ENCODE measurements at places on chromosomes 12 and 14.
A peak's percentile ranks its signal among the peaks of the same experiment; 100 is the strongest.

- DNase-seq = no peak
These were observed 42.8 kb downstream of the STXBP6 start for GRCh38 chr14:25006961-25007795.

DNA sequence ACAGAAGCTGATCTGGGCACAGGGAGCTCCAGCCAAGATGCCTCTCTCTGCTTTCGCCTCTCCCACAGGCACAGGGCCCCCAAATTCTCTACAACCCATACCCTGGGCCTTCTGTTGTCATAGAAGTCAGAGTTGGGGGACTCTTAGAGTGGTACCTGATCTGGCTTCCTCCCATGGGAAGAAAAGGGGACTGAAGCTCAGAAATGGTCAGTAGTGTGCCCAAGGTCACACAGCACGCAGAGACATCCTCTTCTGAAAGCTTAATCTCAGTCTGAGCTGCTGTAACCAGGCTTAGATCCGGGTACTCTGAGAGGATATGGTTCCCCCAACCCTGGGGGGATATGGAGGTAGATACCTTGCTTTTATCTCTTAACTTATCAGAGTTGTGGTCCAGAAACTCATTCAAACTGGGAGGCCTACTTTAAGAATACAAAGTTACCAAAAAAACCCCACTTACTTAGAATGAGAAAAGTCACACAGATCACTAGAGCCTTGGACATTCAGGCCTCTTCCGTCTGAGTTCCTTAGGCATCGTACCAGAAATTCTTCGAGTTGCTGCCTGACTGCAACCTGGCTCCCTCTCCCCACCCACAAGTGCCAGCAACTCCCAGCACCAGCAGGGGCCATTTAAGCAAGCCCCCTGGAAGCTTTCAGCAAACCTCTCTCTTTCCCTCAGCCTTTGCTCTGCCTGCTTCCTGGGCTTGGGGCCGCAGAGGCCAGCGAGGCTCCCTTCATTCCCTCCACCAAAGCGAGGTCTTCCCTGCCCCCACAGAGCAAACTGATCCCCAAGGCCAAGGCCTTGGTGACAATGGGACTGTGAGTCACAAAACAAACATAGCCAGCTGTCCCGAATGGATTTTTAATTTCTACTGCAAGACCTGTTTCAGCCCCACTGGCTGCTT lies 13.9 kb downstream of the KRT7 start:
- peak; percentile 58 for DNase-seq

DNA sequence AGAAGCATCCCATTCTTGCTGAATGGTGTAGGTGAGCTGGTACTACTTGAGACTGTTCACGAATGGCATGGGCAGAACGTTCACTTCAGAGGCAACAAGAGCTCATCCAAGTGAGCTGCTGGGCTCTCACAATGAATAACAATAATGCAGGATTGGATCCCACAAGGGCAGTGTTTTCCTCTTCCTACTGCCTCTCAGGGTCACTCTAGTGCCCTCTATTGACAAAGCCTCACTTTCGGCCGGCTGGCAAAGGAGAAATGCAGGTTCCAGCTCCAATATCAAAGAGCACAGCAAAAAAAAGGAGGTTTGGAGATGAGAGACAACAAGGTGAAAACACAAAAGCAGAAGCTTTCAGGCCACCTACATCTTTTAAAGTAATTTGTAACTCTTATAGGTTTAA lies 74.6 kb upstream of the MYF6 start:
- no peak for DNase-seq

GRCh38 chr14:100585448-100586152 lies 1.6 kb downstream of the BEGAIN start:
- no peak for DNase-seq

GRCh38 chr12:109162551-109162950 lies 46.2 kb downstream of the ACACB start:
- DNase-seq = no peak

DNA sequence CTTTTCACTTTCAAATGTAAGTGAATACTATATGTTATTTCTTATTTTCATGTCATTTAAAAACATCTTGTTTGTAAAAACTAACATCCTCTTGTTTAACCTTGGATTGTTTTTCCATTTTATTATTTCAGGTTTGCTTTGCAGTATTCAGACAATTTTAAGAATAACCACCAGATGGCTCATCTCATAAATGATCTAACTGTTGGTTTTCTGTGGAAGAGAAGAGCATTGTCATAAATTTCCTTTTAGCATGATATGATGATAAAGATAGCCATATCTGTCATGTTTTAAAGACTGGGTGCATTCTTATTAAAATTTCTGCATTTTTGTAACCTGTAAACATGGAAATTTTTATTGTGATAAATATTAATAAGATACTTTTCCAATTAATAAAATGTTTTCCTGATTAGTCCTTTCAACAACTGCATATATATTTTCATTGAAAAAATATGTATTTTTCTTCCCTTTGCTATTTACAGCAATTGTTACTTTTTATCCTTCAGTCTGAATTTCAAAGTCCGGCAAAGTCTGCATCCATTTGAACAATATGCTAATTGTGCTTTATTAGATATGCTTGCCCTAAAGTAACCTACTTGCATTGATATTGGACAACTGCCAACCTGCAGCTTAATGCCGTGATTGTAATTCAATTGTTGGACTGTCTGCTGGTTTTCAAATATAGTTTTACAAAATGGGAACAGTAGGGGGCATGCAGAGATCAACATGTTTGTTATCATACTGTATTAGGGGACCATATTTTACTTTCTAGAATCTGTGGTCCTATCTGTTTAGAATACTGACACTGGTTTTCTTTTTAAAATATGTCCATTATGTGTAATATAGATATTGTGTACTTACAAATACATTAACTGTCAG lies 163.4 kb downstream of the GARIN6 start:
- DNase-seq = no peak

GRCh38 chr14:64736271-64737169 lies 32.3 kb downstream of the PLEKHG3 start:
- no peak for DNase-seq

GRCh38 chr12:71704920-71705319 lies 19.0 kb downstream of the TMEM19 start:
- DNase-seq = no peak

DNA sequence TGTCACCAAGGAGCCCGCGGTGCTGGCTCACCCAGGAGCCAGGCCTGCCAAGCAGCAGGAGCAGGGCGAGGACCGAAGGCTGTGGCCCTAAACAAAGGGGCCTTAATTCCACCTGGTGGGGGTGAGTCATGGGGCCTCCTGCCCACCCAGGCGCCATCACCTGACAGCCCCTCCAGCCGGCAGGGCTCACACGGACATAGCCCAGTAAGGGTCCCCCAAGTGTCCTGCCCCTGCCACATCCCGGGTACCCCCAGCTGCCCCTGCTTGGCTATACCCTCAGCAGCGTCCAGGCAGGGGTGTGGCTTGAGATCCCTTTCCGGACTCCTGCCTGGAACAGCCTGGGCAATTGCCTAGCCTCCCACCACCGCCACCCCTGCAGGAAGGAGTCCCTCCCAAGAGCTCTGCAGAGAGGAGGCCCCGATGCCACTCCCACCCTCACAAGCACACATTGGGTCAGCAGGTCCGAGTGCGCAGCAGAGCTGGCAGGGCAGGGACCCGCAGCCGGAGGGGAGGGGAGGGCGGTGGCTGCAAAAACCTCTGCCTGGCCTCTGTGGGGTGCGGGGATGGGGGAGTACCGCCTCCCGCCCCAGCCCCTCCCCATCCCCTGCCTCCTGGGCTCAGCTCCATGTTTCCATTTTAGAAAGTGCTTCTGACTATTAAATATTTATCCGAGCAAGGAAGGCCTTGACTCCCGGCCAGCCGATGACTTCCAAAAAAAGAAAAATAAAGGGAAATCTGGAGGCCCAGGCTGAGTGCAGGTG lies 4.6 kb downstream of the AHNAK2 start:
- DNase-seq = peak; percentile 76

DNA sequence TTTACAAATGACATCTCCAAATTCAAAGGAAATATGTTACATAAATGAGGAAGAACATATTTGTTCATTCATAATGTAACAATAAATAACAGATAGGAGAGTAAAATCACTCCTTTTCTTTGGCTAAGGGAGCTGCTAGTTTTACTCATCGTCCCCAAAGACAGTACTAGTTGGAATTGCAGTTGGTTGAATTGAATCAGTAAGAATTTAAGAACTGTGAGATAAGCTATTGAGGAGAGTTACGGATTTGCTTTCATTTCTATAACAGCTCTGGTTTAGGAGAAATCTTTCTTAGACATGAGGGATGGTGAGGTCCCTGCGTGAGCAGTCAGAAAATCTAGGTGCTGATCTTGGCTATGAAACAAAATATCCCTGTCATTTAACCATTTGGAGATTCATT lies 402.8 kb downstream of the AEBP2 start:
- DNase-seq = no peak

GRCh38 chr12:57149245-57149900 lies 2.0 kb upstream of the LRP1-AS start:
- peak; percentile 90 for DNase-seq

- DNase-seq = no peak
These were observed 210.0 kb upstream of the KITLG start for GRCh38 chr12:88790231-88790630.

DNA sequence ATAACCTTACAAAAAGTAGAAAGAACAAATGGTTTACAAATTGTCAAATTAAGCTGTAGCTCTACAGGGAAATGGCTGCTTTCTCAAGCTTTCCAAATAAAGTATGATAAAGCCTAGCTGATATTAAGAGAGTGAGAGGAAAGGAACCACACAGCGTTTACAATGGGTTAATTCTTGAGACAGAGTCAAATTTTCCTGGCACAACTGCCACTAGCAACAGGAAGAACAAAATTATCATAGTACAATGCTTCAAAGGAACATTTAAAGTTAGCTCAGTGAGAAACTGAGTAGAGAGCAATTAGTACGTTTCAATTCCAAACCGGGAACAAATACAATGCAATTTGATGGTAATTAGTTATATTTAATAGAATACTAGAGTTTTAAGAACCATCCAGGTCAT lies 116.0 kb downstream of the PPP1R12A start:
- DNase-seq = no peak

DNA sequence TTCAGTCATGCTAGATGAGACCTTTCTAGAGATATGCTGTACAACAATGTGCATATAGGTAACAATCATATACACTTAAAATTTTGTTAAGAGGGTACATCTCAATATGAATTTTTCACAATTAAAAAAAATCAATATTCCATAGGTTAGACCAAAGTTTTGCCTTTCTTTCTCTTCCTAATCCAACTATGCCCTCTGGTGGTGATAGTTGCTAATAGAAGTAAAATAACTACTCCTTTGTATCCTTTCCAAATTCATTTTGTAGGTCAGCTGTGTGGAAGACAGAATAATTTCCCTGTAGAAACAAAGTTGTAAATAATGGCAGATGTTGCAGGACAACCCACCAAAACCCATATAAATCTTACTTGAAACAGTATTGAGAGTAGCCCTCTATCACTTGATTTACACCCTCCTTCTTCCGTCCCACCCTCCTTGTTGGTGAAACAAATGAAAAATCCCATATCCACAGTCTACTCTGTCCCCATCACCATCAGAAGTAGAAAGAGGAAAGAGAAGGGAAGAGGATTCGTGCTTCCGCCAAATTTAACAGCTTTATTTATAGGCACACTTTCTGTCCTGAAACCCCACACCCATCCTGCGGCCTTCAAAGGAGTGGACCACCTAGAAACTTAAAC lies 34.2 kb upstream of the KICS2 start:
- DNase-seq = no peak

GRCh38 chr12:31989571-31990362 lies 30.6 kb downstream of the RESF1 start:
- no peak for DNase-seq

GRCh38 chr12:117890644-117891043 lies 78.1 kb downstream of the KSR2 start:
- no peak for DNase-seq

DNA sequence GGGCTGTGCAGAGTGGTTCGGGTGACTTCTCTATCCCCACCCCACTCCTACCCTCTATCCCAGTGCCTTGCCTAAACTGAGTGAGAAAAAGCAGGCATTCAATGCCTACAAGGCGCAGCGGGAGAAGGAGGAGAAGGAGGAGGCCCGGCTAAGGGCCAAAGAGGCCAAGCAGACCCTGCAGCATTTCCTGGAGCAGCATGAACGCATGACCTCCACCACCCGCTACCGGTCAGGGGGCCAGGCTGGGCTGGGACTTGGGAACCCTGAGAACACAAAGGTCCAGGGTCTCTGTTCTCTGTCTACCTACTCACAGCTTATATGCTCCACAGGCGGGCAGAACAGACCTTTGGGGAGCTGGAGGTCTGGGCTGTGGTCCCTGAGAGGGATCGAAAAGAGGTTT lies 11.7 kb downstream of the PRPF40B start:
- DNase-seq = no peak

DNA sequence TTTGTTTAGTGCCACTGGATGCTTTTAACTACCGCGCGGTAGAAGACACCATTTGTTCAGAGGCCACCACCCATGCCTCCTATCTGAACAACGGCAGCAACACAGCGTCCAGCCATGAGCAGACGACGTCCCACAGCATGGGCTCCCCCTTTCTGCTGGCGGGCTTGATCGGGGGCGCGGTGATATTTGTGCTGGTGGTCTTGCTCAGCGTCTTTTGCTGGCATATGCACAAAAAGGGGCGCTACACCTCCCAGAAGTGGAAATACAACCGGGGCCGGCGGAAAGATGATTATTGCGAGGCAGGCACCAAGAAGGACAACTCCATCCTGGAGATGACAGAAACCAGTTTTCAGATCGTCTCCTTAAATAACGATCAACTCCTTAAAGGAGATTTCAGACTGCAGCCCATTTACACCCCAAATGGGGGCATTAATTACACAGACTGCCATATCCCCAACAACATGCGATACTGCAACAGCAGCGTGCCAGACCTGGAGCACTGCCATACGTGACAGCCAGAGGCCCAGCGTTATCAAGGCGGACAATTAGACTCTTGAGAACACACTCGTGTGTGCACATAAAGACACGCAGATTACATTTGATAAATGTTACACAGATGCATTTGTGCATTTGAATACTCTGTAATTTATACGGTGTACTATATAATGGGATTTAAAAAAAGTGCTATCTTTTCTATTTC lies 93.2 kb downstream of the FLRT2 start:
- no peak for DNase-seq

GRCh38 chr12:30043151-30043847 lies 259.6 kb upstream of the TMTC1 start:
- no peak for DNase-seq

GRCh38 chr12:103858953-103859601 lies 18.0 kb upstream of the NT5DC3 start:
- peak; percentile 95 for DNase-seq

GRCh38 chr14:75023108-75023507 lies 20.4 kb downstream of the EIF2B2 start:
- DNase-seq = no peak

GRCh38 chr12:94208622-94208966 lies 60.2 kb downstream of the PLXNC1 start:
- no peak for DNase-seq

Measured in tibial artery (tissue), 4 donors.